ENCODE measurements at places on chromosomes 3 and 15.

- DNase-seq = no peak
Measured at GRCh38 chr3:23624305-23624704, 181.4 kb upstream of the UBE2E1 start.

- peak; percentile 24 for DNase-seq
Measured at GRCh38 chr15:52567871-52568600, 794 bp downstream of the ARPP19 start.

DNA sequence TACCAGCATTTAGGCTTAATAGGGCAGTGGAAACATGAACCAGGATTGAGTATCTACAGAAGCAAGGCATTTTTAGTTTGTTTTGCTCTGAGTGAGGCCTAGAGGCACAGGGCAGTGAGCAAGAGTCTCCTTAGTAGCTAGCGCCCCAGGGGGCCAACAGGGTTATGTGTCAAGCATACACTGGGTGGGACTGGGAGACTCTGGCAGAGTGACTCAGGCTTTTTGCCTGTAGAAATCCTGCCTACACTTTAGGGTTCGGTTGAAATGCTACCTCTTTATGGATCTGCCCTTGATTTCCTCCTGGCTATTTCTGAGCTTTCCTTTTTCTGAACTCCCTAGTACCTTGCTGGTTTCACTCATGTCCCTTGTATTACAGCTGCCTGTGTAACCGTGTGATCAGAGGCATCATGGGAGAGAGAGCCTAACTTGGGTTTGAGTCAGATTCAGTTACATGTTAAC, 72.2 kb downstream of the TOP2B start:
- DNase-seq = no peak

DNA sequence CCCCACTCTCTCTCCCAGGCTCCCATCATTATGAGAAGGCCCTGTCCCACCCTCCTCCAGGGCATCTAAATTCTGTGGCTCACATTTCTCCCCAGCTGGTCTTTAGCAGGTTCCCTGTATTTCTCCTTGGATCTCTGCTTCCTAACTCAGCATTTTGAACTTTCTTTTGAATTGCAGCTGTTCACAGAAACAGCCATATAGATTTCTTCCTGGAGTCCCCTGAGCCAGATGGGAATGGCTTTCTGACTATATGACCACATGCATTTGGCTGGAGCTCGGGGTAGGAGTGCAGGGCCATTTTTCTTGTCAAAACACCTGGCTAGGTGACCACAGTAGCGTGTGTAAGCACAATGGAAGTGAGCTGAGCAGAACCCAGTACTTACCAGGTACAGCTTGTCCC, 22.0 kb downstream of the RBP2 start:
- DNase-seq = no peak

DNA sequence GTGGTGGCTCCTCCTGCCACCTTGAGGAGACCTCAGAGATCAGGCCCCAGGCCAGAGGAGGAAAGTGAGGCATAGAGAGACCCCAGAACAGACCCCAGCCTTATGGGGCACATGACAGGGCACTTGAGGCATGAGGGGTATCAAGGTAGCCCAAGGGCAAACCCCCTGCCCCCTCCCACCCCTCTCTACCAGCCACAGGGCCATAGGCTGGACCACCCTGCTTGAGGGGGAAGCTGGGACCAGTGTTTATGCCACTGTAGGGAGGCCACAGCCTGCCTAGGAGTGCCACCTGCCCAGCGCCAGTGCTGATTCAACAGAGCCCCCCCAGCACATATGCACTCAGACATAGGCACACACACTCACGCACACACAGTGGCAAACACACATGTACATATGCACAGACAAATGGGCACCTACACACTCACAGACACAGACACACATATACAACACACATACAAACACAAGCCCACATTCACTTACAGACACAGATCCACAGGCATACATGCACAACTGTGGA, 10.3 kb downstream of the MYL3 start:
- no peak for DNase-seq

- DNase-seq = no peak
Measured at GRCh38 chr3:50221051-50221410, 15.0 kb upstream of the GNAI2 start.

- DNase-seq = no peak
Measured at GRCh38 chr3:30631243-30631904, 25.0 kb downstream of the TGFBR2 start.

GRCh38 chr15:47395076-47395475, 322.2 kb upstream of the SEMA6D start:
- DNase-seq = no peak

DNA sequence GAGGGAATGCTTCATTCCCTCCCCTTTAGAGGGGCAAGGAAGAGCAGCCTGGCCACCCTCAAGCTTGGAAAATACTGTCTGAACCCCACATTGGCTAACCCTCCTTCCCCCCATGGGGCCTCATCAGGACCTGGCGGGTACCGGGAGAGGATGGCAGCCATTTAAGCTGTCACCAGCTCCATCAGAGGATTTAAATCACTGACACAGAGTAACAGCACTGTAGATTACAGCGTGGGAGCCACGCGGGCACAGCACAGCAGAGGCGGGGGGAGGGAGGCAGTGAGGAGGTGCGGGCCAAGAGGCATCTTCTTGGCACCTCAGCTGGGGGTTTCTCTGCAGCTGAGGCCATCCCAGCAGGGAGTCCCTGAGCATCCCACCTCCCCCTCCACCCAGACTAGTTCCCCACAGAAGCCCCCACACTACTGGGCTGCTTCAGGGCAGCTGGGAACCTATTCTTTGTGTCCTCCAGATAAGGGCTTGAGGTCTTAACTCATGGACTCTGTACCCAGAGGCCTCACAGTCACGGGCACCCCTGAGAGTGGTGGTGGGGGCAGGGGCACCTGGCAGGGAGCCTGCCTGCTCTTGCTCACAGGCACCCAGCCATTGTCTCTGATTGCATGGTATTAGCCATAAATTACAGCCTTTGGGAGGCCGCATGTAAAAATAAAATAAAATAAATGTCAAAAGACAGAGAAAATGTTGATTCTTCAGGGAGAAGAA, 21.9 kb upstream of the CACNA2D2 start:
- no peak for DNase-seq

- DNase-seq = no peak
Measured at GRCh38 chr15:31302778-31303725, 23.6 kb upstream of the KLF13 start.

DNA sequence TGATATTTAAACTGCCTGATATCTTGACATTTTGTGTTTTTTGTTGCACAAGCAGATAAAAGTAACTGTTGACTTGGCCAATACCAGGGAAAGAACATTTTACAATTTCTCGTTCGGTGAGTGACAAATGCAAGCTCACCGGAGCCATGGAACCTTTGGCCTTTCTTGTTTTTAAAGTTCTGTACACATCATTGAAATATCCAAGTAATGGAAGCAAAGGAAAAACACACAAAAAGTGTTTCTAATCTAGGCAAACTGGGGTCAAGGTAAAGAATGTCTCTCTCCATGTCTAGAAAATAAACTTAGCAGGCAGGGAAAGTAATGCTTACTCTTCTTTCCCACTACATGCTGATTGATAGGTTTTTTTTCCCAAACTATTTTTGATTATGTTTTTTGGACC, 27.8 kb downstream of the SPTSSB start:
- no peak for DNase-seq

DNA sequence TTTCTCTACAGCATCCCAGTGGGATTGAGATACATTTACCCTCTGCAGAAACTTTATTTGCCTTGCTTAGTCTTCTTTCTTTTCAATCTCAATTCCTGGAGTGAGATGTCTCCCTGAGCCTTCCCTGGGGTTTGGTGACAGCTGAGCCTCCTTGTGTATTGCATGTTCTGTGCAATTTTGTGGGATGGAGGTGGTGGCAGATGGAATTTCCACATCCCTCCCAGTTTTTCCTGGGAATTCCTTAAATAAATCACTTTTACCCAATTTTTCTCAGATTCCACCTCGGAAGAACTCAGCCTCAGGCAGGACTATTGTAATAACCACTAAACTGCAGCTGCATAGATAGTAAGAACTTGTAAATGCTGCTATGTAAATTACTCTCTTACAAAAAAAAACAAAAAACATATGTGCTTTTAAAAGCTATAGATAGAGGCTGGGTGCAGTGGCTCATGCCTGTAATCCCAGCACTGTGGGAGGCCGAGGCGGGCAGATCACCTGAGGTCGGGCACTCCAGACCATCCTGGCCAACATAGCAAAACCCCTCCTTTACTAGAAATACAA, 88.5 kb upstream of the ABHD17C start:
- no peak for DNase-seq

DNA sequence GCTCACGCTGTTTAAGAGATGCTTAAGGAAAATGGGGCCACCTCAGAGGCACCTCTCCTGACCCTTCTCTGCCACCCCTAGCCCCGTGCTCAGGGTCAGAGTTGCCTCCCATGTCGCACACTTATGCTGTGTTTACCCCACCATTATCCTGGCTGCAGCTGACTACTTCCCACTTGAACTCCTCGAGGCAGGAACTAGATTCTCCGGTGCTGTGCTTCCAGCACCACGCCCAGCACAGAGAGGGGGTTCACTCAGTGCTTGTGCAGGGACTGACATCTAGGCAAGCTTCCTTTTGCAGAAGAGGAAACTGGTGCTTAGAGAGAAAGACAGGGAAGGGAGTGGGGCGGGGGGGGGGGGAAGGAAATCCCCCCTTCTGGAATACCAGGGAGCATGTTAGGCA, 340.1 kb downstream of the RORA start:
- no peak for DNase-seq

DNA sequence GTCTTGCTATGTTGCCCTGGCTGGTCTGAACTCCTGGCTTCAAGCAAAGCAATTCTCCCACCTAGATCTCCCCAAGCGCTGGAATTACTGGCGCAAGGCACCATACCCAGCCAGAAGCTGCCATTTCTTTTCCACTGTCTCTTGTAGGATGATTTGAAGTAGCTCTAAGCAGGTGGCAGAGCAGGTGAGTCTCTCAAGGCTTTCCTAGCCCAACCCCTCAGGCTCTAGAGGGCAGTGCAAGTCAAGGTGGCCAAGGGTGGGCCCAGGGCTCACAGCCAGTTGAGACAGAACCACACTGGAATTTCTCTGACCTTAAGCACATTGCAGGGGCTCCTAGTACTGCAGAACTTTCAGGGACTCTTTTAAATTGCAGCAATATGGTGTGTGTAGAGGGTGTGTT, 15.6 kb upstream of the DAG1 start:
- no peak for DNase-seq

DNA sequence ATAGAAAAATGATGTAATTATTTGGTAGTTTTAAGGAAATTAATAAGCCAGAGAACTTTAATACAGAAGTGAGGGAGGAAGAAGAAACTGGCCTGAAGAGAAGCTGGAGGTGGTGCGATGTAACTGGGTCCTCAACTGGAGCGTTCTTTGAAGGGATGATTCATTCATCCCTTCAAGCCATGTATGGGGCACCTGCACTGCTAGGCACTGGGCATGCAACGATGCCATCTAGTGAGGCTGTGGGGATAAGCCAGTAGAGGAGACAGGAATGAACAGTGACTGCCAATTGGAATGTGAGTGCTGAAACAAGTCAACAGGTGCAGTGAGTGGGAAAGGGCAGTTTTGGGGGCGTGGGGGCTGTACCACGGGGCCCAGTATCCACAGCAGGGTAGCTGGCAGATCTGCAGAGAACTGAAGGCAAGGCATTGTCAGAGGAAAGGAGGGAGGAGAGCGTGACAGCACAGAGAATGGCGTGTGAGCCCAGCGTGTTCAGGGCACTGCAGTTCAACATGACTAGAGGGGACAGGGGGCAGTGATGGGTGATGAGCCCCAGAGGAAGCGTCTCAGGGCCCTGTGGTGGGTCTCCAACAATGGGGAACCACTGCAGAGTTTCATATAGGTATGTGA, 3.8 kb upstream of the KIF23 start:
- DNase-seq = no peak

DNA sequence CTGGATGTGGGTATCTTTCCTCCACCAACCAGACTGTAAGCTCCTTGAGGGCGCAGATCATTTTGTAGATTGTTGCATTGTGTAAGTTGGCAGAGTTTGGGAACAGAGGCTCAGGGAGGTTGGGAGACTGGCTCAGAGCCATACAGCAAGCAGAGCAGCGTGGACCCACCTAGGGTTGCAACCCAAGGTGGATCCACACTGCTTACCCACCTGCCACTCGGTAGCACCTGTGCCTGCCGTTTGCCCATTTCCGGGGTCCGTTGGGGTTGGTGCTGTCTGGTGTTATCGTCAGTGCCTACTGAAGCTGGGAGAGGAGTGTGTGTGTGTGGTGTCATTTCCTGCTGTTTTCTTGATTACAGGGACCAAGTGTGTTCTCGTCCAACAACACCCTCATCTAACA, 19.0 kb downstream of the SMAD6 start:
- no peak for DNase-seq

DNA sequence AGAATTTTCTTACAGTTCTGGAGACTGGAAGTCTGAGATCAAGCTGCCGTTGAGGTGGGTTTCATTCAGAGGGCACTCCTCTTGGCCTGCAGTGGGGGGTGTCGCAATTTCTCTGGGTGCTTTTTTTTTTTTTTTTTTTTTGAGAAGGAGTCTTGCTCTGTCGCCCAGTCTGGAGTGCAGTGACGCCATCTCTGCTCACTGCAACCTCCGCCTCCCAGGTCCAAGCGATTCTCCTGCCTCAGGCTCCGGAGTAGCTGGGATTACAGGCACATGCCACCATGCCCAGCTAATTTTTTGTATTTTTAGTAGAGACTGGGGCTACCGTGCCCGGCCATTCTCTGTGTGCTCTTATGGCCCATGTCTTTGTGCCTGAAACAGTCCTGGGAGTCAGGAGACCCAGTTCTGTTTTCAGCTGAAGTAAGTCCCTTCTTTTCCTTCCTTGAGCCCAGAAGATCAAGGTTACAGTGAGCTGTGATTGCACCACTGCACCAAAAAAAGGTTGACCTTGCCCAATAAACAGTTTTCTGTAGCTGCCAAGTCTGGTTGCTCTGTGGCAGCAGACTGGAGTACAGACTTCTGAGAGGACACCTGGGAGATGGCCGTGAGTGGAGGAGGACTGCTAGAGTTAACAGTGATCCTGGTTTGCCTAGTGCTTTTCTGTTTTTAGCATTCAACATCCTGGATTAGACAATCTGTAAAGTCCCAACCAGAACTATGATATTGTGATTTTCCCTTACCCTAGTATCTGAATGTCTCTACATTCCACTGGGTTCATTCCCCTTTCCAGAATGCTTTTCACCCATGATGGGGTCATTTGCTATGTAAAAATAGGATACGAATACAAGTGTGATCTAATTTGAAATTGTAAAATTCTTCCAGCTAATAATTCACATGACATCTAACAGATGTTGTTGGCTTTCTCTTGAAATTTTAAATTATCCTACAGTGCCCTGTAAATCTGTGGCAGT, 76.6 kb upstream of the RNF7 start:
- no peak for DNase-seq

GRCh38 chr3:187689984-187690383, 12.4 kb downstream of the RTP2 start:
- no peak for DNase-seq

DNA sequence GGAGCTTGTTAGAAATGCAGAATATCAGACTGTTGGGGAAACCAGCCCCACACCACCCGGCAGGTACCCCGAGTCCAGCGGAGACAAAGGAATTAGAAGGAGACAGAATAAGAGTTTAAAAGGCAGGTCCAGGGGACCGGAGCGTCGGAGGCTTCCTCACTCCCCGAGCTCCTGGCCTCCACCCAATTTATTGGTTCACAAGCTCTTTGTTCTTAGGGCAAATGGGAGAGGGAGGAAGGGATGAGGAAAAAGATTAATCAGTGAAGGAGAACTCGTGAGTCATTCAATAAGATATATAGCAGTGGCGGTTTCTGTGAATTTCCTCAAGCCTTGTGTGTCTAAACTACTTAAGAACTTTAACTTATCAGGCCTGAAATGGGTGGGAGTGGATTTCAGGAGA, 32.1 kb upstream of the WDR72 start:
- DNase-seq = no peak

GRCh38 chr15:48643206-48643605, 2.3 kb downstream of the FBN1 start:
- DNase-seq = no peak

GRCh38 chr3:169278667-169279066, 384.8 kb downstream of the MECOM start:
- DNase-seq = no peak
